ENCODE measurements at places on chromosomes 1 and 21.

DNA sequence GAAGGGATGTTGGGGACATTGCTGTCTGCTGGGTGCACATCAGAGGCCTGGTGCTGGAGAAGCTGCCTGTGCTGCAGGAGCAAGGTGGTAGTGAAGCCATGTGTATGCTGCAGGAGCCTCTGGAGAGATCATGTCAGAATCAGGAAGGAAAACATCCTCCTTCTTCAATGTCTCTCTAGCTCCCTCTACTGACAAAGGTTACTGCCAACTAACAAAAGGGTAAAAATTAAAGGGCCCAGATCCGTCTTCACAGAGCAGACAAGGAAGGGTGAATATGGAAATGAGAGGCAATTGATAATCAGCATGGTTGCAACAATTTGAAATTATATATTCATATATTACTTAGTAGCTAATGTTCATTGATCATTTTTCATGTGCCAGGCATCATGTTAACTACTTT, 32.2 kb downstream of the FAM177B start:
- DNase-seq: no peak

- DNase-seq: no peak
Measured at GRCh38 chr1:160539990-160540858, 17.2 kb upstream of the SLAMF6 start.

- no peak for DNase-seq
Measured at GRCh38 chr1:50667272-50667671, 244.0 kb upstream of the DMRTA2 start.

GRCh38 chr1:218970397-218970990, 203.2 kb upstream of the LYPLAL1 start:
- DNase-seq: no peak

DNA sequence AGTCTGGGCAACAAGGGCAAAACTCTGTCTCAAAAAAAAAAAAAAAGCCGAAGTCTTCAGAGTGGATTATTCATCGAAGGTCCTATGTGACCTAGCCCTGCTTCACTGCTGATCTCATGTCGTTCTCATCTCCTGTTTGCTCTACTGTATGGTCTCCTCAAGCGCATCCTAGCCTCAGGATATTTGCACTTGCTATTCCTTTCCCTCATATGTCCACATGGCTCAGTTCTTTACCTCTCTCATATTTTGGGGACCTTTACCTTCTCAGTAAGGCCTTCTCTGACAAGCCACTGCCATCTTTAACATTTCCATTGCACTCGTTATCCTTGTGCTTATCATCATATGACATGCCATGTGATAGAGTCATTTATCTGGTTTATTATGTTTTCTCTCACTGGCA, 2.6 kb downstream of the TBCE start:
- no peak for DNase-seq

- peak; percentile 20 for DNase-seq
Measured at GRCh38 chr1:56532350-56532683, 47.0 kb downstream of the PLPP3 start.

DNA sequence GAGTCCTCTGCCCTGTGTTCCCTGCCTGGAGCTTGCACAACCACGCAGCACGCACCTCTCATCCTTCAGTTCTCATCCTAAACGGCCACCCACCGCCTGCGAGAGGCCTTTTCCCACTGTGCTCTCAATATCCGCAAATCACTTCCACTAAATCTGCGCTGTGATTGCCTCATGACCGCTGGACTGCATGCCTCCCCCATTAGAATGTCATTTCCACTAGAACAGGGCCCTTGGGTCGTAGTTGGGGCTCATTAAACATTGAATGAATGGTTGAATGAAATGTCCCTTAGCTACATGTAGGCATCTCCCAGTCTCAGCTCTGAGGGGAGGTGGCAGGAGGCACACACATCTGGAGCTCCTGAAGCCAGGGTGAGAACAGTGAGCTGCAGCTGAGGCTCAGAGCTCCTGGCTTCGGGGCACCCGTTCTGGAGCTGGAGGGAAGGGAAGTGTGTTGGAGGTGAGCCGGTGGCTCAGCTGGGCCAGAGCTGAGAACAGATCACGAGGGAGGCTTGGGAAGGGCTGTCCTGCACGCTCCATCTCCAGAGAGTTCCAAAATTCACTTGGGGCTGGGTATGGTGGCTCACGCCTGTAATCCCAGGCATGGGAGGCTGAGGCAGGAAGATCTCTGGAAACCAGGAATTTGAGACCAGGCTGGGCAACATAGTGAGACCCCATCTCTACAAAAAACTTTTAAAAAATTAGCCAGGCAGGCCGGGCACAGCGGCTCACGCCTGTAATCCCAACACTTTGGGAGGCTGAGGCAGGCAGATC, 30.4 kb downstream of the TMEM201 start:
- no peak for DNase-seq

DNA sequence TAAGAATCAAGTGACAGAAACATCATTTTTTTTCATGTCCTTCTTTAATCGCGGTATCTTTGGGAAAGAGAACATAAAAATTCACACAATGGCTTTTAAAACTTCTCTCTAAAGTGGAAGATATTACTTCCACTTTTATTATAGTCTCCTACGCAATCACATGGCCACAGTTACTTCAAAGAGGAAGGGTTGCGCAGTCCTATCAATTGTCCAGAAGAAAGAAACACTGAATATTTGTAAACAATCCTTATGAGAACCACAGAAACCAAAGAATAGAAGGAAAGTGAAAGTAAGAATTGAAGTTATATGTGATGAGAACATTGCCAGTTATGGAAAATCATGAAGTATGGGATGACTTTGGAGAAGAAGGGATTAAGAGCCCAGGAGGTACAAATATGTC, 32.6 kb downstream of the CFH start:
- no peak for DNase-seq

DNA sequence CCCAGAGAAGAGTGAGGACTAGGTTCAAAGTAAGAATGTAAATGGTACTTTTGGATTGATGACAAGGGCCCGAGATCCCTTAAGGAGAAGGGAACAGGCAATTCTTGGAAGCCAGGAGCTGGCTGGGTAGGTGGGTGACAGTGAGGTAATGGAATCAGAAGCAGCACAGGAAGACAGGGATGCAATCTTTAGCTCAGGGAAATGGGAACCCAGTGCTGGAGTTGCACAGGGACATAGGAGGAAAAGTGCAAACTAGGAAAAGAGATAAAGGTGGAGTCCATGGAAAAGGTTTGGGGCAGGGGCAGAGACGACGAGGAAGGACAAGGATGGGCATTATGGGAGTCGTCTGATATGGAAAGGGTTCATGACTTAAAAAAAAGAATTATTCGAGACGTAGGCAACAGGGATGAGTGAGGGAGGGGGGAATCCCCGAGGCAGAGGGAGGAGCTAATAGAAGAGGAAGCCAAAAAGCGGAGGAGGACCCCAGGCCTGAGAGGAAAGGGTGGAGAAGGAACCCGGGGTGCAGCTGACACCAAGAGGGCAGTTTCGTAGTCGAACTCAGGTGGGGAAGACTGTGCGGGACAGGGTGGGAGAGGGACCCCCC, 495 bp downstream of the PI4KB start:
- DNase-seq: no peak

GRCh38 chr1:94235189-94236012, 2.0 kb downstream of the ARHGAP29 start:
- DNase-seq: no peak

DNA sequence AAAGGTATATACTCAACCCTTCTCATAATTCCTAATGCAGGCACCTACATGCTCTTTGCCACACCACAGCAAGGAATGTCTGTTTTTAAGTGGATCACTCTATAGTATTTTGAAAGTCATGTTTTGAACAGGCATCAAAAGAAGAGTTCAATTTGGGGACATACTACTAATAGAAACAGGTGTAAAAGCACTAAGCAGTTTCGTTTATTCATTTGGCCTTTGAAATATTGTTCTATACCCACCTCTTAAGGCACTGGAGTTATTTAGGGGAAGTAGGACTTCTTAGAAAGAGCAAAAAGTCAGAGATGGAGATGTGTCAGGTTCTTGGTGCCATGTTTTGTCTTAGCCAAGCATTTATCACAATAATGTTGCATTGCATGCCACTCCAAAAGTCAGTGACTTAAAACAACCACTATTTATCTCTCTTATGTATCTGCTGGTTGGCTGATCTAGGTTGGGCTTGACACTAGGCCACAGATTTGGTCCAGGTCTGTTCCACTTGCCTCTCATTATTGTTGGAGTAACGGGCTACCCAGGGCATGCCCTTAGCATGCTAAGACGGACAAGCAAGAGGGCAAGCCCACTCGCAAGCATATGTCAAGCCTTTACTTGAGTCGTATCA, 107.5 kb downstream of the RGL1 start:
- no peak for DNase-seq

DNA sequence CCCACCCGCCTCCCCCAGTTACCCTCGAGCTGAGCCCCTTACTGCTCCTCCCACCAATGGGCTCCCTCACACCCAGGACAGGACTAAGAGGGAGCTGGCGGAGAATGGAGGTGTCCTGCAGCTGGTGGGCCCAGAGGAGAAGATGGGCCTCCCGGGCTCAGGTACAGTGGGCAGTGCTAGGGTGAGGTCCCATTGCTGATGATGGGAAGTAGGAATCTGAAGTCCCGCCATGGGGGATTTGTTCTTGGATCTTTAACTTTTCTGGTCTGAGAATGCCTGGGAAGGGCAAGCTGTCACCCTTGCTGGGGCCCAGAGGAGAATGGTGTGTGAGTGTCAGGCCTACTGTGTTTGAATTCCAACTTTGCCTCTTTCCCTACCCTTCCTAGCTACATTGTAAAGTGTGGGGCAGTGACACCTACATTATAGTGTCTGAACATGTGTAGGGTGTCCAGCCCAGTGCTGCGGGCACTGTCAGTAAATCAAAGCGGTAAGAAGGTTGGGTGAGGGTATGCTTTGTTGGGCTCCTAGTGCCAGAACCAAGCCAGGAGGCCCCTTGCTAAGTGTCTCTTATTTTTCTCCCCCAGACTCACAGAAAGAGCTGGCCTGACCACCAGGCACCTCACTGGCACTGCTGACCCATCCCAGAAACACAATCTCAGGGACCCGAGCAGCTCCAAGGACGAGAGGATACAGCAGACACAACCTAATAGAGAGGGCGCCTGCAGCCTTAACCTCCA, 44.7 kb downstream of the YARS1 start:
- DNase-seq: no peak

DNA sequence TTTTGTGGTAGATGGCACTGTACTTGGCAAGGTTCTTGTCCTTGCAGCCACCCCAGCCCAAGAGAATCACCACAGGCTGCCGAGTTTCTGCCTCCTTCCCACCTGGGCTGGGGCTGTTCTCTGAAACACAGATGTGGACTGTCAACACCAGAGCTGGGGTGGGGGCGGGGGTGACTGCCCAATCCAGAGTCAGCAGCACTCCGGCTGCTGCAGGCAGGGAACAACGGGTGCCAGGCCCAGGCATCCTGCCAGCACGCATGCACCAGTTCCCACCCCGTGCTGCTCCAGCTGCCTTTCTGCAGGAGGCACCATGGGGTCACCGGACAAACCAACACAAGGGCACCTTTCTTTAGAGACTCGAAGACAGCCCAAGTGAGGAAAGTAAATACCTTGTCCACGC, 14.1 kb downstream of the TMEM53 start:
- DNase-seq: no peak

GRCh38 chr1:166933633-166934032, 41.7 kb downstream of the ILDR2 start:
- no peak for DNase-seq

DNA sequence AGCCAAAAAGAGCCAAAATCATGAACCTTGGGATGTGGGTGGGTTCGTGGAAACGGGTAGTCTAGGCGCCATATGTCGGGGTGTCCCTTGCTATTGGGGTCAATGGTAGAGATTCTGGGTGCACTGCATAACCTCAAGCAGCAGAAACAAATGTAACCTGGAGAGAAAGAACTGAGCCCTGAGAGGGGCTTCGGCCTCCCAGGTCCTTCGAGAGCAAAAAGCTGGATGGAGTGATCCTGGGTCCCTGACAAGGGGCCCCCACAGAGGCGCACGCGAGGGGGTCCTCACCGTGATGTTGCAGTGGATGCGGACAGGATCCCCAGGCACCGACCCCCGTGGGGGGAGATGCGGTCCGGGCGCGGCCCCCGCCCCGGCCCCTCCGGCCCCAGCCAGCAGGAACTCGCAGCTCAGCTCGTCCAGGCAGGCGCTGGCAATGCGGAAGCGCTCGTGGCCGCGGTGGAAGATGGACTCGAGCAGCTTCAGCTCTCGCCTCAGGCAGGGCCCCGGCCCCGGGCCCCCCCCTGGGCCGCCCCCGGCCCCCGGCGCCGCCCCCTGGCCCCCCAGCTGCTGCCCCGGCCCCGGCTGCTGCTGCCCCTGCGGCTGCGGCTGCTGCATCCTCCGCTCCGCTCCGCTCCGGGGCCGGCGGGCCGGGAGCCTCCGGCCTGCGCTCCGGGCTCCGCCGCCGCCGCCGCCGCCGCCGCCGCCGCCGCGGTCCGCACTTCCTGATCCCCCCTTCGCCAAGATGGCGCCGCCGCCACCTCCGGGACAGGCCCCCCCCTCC, at the start of gene UBE2Q1:
Gene UBE2Q1, minus strand, starts transcription at position 724 of the 781 bp plus-strand sequence. Its CDS starts 109 bp downstream, at position 615.
- no peak for DNase-seq

DNA sequence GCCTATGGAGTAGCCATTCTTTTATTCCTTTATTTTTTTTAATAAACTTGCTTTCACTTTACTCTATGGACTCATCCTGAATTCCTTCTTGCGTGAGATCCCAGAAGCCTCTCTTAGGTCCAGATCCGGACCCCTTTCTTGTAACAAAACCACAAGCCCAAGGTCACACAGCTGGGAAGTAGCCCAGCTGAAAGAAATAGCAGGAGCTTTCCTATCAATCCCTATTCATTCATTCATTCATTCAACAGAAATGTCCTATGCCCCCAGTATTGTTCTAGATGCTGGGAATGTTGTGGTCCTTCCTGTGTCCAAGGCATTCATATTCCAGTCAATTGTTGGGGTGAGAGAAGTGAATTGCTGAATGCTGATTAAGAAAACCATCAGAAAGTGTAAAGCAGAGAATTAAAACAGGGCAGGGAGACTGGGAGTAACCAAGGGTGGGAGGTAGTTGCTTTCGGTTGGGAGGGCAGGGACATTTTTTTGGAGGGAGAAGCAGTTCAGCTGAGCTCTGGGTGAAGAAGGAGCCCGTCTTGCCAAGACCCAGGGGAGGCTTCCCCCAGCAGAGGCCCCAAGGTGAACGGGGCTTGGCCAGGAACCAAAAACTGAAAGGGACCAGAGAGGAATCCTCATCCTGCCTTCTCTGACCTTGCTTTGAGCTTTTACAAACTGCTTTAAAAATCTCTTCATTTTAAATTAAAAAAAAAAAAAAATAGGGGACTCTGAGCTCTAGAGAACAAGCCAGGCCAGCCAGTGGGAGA, 10.8 kb downstream of the PLA2G2D start:
- no peak for DNase-seq

GRCh38 chr1:153072806-153073726, 1.7 kb upstream of the SPRR2B start:
- DNase-seq: no peak

- DNase-seq: no peak
Measured at GRCh38 chr1:180029524-180030135, 75.0 kb downstream of the CEP350 start.

GRCh38 chr1:5522531-5523145, 469.6 kb downstream of the NPHP4 start:
- no peak for DNase-seq

GRCh38 chr1:79507770-79508169, 501.2 kb upstream of the ADGRL4 start:
- no peak for DNase-seq
